ENCODE measurements at places on chromosomes 13 and 19.

DNA sequence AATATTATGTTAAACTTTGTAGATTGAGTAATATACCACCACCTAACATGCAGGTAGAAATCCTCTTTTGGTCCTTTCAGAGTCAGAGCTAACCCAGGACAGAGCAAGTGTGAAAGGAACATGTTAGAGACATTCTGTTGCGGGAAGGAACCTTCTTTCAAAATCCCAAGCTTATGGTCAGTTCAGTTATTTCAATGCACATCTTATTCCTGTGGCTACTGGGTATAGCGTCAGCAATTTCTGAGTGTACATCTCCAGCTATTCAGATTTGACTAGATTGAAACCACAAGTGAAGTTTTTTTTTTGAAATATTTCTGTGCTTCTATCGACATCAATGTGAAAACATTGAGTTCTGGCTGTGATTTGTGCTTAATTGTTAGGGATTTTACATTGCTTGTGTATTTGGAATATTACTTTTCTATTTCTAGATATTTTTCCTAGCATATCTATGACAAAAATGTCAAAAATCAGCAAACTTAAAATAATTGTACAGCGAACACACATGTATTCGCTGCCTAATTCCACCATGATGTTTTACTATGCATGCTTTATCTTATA lies 165.3 kb downstream of the LMO7 start:
- no peak for DNase-seq

DNA sequence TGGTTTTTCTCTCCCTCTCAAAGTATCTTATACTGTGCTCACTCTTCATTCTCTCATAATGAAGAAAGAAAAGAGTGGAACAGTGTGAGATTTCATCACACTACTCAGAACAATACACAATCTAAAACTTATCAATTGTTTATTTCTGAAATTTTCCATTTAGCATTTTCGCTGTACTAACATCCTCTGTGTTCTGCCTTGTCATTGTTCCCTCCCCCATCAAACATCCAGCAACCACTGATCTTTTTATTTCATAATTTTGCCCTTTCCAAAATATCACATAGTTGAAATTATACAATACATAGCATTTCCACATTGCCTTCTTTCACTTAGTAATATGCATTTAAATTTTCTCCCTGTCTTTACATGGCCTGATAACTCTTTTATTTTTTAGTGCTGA lies 658.7 kb downstream of the SLITRK1 start:
- DNase-seq = no peak

GRCh38 chr19:29299416-29300380 lies 86.7 kb upstream of the UQCRFS1 start:
- no peak for DNase-seq

DNA sequence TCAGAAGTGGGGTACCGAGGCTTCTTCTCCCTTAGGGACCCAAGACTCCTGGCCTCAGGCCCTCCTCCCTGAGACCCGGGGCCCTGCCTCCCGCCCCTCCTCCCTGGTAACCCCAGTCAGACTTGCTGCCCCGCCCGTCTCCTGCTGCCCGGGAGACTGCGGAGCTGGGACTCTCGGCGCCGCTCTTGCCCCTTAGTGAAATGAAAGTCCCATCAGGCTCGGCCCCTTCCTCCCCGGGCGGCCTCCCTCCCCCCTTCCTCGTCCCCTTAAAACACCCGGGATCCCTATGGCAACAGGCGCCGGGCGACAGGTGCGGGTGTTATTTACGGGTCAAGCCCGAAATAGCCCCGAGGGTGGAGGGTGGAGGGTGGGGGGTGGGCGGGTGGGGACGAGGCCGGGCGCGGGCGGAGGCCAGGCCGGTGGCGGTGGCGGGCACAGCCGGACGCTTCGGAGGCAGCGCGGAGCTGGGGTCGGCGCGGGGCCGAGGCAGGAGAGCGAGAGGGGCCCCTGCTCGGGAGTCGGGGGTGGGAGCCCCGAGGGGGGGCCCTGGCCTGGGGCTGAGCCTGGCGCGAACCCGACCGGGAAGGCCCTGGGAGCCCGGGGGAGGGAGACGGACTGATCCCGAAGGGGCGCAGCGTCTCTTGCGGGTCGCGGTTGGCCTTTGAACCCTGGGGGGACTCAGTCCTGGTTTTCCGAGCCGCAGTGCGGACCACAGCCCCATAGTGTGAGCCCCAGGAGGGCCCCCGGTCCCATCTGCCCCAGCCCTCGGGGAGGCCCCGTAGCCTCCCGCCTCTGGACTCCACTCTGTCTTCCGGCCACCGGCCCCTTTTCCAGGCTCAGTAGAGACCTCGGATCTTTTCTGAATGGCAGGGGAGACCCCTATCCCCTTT lies at the start of gene CACNG6:
Gene CACNG6 (plus strand): TSS at position 414 of the 890 bp plus-strand sequence. CDS start 1,241 bp downstream, outside the sequence.
- DNase-seq = no peak

GRCh38 chr19:54299126-54299498 lies 13.9 kb downstream of the LILRA5 start:
- DNase-seq = no peak

DNA sequence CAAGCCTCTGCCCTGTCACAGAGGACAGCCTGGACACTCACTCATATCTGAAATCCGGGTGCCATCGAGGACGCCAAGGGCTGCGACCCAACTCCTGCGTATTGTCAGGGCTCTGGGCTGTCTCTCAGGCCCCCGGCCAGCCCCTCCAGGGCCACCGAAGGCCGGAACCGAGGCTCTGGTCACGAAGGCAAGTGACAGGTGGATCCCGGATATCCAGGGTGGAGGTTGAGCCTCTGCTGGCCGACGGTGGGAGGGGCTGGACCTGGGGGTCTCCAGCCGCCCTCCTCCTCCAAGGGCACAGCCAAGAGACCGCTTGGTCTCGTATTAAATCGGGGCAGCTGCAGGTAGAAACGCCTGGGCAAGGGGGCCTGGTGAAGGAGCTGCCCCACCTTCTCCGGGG lies 5.4 kb downstream of the RNF126 start:
- DNase-seq = no peak

Measured in T-helper 22 cell (primary cell).